Endothelial cell of coronary artery (primary cell): ENCODE measurements at places on chromosomes 7 and 10. TPM values are rescaled to one million over a fixed set of nuclear protein-coding genes. Genes with fewer than 3 reads are reported as not detected.

NACAD gene
- 0.18 and 1.0 TPM in 2 replicates for total RNA-seq

HOXA9 gene
- total RNA-seq = 0.81 and 2.1 TPM in 2 replicates

VSTM4 gene
- total RNA-seq = 0.09 and 0.27 TPM in 2 replicates

AGAP6 gene
- 1.7 and 3.6 TPM in 2 replicates for total RNA-seq

SLIT1 gene
- under 0.01 TPM in 1 of 2 replicates, not detected in the other for total RNA-seq

ST7 gene
- 17.6 and 23.9 TPM in 2 replicates for total RNA-seq

PTPN12 gene
- 44.2 and 52.6 TPM in 2 replicates for total RNA-seq

MYH16 gene
- total RNA-seq = 0.38 and 0.72 TPM in 2 replicates

STOX1 gene
- 0.09 TPM in 2 replicates for total RNA-seq

ATP5F1C gene
- 260 and 276 TPM in 2 replicates for total RNA-seq

CTAGE4 gene
- total RNA-seq = 0.18 and 0.56 TPM in 2 replicates

MSMB gene
- 0.27 TPM in 1 of 2 replicates, not detected in the other for total RNA-seq

CHN2 gene
- under 0.01 and 0.56 TPM in 2 replicates for total RNA-seq
